EL (cell line): ENCODE measurements at places on chromosomes 1 and 21.
A peak's percentile ranks its signal among the peaks of the same experiment; 100 is the strongest.

DNA sequence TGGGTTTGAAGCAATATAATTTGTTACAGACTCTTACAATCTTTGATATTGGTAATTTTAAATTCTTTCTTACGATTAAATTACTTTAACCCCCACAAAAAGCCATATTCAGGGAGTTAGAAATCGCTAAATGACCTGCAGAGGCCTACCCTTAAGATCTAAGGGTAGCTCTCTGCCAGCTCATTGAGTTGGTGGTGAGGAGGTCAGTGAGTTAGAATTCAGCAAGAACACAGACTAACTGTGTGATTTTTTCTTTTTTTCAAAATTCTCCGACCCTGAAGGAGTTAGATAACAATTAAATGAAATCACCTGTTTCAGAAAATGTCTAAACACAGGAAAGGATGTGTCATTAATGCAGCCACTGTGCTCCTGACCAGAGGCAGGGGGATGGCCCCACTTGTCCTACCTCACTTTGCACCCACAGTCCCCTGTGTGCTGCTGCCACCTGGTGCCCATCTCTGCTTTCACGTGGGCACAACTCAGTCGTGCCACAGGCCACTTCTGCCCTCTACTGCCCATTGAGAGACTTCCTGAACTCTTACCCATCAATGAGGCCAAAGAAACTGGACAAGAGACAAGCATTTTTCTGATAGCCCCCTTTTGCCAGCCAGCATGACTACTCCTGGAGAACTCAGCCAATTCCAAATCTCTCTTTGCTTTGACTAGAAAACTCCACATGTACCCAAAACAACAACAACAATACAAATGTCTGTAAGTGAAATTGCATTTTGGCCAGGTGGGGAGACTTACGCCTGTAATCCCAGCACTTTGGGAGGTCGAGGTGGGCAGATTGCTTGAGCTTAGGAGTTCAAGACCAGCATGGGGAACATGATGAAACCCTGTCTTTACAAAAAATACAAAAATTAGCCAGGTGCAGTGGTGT lies 8.4 kb downstream of the CFAP45 start:
- peak; percentile 91 for DNase-seq

DNA sequence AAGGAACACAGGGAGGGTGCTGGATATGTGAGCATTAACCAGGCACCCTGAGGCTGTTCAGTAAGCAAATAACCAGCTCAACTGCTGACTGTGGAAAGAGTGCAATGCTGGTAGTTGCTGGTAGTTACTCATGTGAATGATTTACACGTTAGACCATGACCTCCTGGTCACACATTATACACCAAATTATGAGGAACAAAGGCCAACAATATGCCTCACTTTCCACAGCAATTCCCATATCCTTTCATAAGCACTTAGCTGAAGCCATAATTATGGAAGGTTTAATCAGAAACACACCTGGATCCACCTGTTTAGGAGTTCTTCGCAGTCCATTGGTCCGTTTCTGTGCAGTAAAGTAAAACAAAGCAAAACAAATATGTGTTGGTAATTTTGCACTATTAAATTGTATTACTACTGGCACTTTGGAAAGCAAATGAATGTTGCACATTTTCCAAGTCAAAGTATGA lies 281.8 kb downstream of the VAV3 start:
- no peak for DNase-seq

DNA sequence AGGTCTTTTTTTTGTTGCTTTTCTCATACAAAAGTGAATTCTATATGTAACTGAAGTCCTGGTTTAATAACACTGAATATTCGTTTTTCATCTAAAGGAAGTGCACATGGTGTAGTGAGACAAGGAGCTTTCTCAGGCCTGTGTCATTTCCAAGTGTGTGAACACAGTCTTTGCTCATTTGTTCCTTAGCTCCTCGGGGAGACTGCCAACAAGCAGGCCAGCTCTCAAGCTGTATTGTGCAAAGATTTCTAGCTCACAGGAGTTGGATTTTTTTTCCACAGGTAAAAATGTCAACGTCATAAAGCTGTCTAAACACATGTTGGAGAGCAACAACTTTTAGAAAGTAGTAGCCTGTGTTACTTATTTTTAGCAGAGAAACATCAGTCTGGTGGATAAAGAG lies 87.8 kb upstream of the S1PR1 start:
- no peak for DNase-seq

GRCh38 chr21:43721939-43722338 lies 3.0 kb downstream of the PDXK start:
- DNase-seq: no peak

- no peak for DNase-seq
These were observed 268.7 kb downstream of the OLFM3 start for GRCh38 chr1:101728029-101728428.

GRCh38 chr1:52554756-52555155 lies 1.9 kb upstream of the TUT4 start:
- peak; percentile 14 for DNase-seq

DNA sequence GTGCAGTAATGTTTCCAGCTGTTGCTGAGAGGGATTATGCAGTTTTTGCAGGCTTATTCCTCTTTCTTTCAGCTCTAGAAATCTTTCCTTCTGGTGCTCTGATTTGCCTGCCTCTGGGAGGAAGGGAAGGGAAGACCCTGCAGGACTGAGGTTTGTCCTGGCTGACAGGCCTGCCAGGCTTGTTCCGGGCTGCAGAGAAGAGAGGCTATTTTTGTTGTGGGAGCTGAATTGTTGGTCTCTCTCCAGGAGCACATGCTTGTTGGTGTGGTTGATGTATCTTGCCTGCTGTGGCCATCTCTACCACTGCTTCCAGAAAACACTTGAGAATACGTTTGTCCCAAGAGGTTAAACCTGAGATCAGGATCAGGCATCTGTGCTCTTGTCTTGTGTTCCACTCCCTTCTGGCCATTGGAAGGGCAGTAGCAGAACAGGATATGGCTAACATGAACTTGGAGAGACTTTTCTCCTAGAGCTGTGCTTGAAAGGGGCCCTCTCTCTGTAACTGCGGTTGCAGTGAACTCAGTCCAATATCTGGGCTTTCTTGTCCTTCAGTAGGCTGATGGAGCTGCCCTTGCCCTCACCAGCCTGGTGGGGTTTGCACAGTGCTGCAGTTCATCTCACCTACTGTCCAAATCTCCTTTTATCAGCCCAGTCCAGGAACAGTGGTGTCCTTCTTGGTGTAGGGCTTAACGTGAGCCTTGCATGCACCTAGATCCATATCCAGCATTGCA lies 21.5 kb upstream of the SLC25A34 start:
- DNase-seq: no peak

DNA sequence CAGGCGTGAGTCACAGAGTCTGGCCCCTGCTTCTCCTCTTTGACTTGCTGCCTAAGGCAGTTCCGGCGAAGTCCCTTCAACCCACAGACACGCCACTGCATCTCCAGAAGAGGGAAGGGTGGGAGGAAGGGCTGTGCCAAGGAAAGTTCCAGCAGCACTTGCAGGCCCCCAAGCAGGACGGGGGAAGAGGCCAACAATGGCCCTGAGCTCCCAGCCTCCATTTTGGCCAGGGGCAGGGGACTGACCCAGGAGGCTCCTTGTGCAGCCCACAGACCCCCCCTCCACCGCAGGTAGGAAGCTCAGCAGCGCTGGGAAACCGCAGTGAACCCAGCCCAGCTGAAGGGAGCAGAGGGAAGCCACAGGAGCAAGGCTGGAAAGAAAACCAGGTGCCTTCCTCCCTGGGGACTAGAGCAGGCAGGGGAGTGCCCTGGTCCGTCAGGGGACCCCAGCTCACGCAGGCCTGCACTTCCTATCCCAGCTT lies 35.4 kb downstream of the ACOT7 start:
- no peak for DNase-seq

DNA sequence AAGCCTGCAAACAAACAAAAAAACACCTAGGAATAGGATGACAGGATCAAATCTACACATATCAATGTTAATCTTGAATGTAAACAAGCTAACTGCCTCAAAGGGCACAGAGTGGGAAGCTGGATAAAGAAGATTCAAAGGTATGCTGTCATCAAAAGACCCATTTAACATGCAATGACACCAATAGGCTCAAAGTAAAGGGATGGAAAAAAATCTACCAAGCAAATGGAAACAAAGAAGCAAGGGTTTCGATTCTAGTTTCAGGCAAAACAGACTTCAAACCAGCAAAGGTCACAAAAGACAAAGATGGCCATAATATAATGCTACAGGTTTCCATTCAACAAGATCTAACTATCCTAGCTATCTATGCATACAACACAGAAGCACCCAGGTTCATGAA lies 16.2 kb upstream of the OR2T10 start:
- no peak for DNase-seq

- no peak for DNase-seq
These were observed 30.6 kb upstream of the ATG4C start for GRCh38 chr1:62753031-62753965.

GRCh38 chr1:157181790-157182189 lies 43.6 kb upstream of the ETV3 start:
- no peak for DNase-seq

- DNase-seq: peak; percentile 29
These were observed 52.5 kb upstream of the CAMK1G start for GRCh38 chr1:209531006-209531405.

DNA sequence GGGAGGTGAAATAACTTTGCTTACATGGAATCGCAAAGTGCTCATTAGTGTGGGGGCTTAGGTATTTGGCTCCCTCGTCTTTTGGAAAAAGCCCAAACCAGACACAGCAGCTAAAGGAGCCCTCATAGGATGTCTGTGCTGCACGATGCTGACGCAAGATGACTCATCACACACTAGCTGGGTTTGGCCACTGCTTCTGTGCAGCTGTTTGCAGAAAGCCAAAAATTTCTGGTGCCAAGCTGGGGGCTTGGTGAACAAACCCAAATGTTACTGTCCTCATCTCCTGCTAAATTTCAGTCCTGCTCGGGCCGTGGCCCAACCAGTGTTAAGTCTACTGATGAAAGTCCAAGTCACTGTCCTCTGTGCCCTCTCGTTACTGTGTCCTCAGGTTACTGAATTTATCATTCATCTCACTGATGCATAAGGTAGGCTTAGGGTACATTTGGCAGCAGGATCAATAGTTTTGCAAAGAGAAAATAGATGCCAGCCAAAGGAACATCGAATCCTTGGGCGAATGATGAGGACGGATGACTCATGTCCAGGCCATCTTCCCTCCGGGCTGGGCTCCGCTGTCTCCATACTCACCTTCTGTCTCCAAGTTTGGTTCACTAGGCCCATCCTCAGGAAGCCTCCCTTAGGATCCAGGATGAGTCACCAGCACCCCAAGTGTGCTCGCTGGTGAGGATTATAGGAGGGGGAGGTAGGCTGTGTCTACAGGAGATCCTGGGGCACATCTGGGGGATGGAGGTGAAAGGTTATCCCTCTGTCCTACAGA lies 177.7 kb downstream of the ADSS2 start:
- DNase-seq: peak; percentile 99

DNA sequence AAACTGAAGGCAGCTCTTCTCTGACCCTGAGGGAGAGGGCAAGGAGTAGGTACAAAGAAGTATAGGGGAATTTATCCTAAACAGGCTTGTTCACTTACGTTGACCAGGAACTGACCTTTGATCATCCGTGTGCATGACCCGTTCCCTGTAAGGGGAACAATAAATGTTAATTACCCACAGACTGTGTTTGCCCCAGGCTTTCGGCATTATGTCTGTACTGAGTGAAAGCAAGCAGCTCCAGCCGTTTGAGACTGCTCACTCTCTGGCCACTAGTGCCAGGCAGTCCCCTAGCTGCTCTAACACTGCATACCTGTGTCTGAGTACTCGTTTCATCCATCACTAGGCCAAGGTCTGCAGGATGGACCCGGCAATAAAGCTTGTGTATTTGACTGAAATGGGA lies 1365.3 kb downstream of the NCAM2 start:
- no peak for DNase-seq

DNA sequence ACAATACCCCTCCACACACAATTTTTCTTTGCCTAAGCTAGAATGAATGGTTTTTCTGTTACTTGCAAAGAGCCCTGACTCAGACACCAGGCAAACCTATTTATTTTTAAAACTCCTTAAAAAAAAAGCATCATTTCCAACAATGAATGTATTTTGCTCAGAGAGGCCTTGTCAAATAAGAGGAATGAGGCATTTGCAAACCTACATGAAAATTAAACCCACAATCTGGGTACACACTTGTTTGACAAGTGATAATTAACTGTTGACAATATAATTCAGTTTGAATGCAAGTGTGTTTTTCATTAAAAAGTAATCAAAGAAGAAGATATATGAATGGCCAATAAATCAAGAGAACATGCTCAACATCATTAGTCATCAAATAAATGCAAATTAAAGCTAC lies 339.5 kb downstream of the PTPRU start:
- DNase-seq: no peak

DNA sequence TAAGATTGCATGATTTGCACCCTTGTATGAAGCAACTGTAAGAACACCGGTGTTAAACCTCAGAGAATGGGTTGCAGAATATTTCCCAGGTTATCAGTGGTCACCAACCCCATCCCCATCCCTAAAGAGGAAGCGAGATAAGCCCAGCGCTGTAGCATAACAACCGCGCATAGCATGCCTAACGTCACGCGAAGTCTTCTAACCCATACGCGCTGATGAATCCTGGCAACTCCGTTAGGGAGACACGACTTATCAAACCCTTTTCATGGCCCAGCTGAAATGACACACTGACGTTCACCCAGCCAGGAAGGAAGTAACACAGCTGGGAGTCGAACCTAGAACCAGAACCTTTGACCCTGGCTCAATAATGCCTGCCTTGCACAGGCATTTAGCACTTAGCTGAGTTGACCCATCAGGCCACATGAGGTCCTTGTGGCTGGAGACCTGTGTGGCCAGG lies 24.2 kb downstream of the TMEM51 start:
- no peak for DNase-seq

DNA sequence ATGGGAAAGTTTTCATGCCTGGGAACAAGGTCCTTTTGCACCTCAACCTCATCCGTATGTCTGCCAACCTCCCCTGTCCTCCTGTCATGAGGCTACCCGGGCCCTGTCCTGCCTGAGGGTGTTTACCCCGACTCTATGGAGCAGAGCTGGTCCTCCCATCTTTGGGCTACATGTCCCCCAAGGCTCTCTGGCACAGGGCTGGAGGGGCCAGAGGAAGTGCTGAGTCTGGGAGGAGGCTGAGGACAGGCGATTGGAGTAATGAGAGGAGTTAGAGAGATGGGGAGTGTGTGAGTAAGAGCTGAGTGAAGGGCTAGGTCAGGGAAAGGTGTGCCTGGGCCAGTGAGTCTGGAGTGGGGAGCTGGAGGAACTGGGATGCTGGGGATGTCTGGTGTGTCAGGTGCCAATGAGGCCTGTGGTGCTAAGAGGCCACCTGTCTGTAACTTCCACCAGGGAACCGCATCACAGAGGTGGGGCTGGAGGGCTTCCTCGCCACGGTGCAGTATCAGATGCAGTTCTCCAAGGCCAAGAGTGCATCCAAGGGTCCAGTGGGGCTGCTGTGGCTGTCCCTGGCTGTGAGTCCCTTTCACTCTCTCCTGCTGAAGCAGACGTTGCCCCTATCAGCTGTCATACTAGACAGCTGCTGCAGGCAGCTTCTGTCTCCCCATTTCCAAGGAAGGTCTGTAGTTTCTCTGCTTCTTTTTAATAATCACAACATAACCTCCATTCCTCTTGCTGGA lies 11.7 kb downstream of the LRRC71 start:
- no peak for DNase-seq
